NCI-H1092 (cell line): ENCODE measurements at places on chromosomes 2 and 18.
A peak's percentile ranks its signal among the peaks of the same experiment; 100 is the strongest.

DNA sequence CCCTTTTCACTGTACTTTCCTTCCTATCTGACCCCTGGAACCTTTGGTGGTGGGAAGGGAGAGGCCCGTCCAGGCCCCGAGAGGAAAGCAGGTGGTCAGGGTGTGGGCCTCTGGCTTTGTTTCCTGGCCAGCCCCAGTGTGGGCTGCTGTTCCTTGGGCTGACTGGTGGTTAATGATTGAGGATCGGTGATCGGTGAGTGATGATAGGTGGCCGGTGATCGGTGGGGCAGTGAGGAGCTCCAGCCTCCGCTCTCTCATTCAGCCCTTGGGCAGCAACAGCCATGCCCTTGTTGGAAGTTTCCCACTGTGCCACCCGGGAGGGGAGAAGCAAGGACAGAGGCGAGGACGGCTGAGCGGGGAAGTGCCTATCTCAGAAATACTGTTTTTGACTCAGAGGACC, 7.3 kb downstream of the ACKR3 start:
- DNase-seq = no peak

- DNase-seq = no peak
Measured at GRCh38 chr2:128162266-128162665, 71.3 kb downstream of the UGGT1 start.

- DNase-seq = no peak
Measured at GRCh38 chr2:112597537-112598322, 13.3 kb downstream of the CHCHD5 start.

DNA sequence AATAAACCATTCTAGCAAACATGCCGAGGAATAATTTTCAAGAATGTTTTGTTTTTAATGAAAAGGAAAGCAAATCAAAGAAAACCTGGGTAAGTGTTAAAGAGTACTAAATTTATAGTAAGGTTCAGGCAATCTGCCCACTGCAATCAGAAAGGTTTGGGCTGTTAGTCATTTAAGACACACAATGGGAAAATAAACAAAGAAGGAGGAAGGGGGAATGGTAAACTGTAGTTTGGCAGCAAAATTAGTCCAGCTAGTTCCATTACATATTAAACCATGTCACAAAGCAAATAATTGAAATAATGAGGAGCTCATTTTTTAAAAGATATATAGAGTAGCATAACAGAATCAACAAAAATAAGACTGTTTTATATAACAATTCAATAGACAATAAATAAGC, 87.5 kb upstream of the COPS8 start:
- DNase-seq = peak; percentile 13
